ENCODE measurements at places on chromosomes 1 and 21.

GRCh38 chr1:47776667-47777131 is 220.5 kb downstream of the TRABD2B start:
- no peak for DNase-seq

DNA sequence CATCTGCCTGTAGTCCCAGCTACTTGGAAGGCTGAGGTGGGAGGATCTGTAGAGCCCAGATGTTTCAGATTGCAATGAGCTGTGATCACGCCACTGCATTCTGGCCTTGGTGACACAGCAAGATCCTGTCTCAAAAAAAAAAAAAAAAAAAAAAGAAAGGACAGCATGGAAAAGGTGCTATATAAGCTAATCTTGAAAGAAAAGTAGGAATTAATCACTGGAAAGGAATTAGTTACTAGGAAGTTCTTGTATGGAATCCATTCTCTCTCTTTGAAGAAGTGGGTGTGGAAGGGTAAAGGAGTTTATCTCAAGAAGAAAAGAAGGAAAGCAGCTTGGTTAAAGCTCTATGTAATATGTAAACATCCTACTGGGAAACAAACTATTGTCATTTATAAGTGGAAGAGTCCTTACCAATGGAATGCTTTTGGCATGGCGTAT is 339.2 kb downstream of the DPYD start:
- no peak for DNase-seq

DNA sequence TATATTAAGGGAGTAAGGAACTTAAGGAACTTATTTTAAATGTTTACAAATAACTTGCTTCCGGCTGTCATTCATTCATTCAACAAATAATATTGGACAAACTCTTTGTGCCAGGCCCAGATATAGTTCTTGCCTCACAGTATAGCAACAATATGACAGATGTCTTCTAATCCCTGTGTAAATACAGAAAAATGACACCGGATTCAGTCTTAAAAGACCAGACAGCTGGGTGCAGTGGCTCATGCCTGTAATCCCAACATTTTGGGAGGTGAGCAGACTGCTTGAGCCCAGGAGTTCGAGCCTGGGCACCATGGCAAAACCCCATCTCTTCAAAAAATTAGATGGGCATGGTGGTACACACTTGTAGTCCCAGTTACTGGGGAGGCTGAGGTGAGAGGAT is 23.7 kb downstream of the EIF2B3 start:
- DNase-seq: no peak

DNA sequence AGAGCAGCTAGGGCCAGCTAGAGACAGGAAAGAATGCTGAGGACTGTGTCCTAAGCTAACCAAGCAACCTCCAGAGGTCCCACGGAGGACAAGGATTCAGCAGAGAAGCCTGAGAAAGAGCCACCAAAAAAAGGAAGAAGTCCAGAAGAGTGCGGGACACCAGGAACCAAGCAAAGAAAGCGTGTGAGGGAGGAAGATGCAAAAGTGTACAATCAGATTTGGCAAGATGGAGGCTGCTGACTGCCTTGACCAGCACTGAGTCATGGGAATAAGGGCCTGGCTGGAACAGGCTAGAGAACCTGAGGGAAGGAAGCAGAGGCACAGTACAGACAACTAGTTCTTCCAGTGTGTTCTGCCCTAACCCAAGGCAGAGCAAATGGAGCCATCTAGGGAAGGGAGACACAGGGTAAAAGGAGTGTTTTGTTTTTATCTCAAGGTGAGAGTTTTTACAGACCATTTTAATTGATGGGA is 18.5 kb downstream of the TP53BP2 start:
- DNase-seq: no peak

DNA sequence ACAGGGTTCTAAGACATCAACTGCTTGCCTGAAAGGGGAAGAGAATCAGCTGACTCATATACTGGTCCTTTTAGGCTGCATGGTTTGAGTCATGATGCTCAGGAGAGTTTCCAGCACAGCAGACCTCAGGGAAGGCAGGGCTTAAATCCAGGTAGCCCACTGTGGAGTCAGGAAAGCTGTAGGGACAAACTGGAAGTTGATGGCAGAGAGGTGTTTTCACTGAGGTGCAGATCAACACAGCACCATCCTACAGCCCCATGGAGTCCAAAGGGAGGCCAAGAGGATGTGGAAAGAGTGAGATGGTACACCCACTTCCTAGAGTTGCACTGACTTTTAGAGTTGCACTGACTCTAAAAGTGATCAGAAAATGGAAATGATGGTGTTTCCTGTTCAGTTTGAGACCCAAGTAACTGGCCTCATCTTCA is 252.4 kb upstream of the DUSP10 start:
- DNase-seq: no peak

DNA sequence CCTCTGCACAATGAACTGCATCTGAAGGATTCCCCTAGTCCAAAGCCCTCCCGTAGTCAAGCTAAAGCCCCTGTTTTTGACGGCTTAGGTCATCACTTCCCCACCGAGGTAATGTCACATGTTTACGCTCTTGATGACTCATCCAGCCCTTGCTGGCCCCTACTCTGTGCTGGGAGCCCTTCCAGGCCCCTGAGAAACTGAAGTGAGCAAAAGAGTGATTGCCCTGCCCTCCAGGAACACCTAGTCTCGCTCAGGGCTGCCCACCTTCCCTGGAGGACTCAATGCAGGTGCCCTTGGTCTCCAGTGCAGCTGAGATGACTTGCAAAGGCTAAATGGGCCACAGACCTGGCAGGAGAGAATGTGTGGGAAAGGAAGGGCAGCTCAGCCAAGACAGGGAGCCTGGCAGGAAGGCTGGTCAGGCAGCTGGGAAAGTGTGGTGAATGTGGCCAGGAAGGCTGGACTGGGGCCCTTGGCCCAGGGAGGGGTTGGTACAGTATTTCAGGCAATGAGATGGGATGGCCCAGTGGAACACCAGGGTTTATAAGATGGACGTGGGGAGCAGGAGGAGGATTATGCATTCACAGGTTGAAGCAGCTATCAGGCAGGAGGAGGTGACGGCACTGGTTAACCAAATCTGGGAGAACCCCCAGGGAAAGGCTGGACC is 345.6 kb downstream of the NPHP4 start:
- no peak for DNase-seq

DNA sequence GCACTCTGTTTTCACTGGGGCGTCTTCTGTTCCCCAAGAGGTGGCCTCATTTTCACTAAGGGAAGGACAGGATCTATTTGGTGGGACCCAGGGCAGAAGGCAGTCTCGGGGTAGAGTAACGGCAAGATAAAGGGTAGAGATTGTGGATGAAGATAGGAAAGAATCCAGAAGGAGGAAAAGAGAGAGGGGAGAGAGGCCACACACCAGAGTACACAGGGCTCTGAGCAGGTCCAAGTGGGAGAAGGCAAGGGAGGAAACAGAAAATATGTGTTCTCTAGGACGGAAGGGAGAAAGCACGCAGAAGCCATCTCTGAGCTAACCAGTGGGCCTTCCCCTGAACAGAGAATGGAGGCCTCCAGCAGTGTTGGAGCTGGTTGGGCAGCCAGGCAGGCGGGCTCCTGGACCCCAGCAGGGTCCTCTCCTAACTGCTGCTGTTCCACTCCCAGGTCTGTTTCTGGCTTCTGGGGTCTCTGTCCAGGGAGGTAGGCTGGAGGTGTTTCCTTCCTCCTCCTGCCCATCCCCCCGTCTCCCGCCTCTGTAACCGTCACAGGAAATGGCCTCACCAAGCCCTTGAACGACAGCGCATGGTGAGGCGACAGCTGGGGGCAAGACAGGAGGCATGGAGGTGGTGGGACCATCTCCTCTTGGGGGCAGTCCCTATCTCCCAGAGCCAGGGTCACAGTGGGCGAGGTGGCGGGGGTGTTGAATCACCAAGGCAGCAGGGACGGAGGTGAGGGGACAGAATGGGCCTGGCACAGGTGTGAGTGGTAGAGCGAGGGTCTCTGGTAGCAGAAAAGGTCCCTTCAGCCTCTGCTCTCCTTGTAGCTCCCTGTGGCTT is 649 bp downstream of the PTPN7 start:
- no peak for DNase-seq

DNA sequence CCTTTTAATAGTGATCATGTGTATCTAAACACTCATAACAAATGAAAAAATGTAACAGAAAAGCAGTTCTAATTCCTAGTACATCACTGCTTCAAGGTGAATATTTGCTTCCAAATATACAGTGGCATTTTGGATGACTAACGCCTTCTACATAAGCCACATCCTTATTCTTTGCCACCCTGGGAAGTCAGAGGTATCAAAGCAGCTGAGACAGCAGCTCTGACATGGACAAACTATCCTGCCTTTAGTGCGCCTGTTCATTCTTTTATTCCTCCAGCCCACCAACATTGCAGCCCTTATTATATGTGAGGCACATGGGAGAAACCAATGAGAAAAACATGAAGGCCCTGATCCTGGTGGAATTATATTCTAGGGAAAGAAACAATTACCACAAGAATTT is 183.0 kb downstream of the APP start:
- no peak for DNase-seq

DNA sequence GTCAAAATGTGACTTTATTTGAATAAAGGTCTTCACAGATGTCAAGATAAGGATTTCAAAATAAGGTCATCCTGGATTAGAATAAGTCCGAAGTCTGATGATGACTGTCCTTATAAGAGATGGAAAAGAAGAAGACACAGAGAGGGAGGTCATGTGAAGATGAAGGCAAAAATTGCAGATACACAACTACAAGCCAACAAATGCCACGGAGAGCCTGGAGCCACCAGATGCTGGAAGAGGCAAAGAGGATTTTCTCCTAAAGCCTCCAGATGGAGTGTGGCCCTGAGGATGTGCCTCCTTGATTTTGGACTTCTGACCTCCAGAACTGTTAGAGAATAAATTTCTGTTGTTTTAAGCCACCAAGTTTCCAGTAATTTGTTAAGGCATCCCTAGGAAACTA is 31.2 kb downstream of the SLAMF1 start:
- DNase-seq: no peak

GRCh38 chr1:192378276-192378675 is 61.5 kb downstream of the RGS21 start:
- DNase-seq: no peak

- DNase-seq: no peak
Measured at GRCh38 chr1:242219905-242220304, 221.0 kb upstream of the MAP1LC3C start.

DNA sequence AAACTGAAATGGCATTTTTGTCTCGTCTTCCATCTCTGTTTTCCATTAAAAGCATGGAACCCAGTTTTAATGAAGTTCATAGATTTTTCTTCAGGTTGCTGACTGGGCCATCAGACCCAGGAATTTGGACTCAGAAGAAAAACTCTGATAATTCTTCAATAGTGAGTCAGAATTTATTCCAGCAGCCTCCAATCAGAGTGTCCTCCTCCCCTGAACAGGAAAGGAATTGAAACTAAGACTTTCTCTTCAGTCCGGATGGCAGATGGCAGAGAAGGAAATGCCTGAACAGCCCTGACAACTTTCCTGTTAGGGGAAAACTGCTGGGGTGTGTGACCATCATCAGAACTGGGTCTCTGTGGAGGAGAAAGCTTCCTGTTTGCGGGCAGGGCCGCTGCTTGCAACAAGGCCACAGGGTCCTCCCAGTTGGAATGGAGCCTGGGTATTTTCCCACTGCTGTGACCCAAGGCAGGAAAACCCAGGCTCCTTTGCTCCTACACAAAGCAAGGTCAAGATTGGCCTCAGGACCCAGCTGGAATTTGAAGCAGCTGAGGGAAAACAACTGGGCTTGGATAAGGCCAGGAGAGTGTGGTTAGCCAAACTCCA is 20.7 kb downstream of the CD34 start:
- DNase-seq: peak; percentile 71

DNA sequence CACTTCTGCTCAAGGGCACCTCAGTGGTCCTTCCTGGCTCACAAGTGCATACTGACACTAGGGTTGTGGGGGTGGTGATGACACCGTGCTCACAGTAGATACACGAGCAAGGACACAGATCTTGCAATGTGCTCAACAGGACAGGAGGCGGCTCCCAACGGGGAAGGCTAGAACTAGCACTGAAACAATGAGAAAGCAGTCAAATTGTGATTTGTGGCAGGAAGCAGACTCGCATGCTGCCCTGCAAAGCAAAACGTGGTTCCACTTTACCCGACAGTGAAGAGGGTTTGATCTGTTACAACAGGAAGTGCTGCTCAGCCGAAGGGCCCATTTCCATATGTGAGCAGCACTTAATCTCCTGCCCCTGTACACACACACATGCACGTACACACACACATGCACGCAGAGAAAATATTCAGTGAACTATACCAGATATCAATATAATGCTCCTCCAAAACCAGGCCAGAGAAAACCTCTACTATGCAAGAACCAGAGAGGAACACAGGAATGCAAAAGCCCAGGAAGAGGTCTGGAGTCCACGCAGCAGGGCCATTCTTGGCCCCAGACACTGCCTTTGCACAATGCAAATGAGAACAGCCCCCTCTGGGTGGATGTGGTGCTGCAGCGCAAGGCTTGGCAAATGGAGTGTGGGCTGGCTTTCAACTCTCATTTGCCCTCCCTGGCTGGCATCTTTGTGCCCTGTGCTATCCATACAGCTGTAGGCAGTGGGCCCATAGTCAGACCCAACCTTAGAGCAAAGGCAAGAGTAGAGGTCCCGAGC is 47.1 kb downstream of the KANK4 start:
- DNase-seq: no peak

- no peak for DNase-seq
Measured at GRCh38 chr1:23592209-23592892, 33.0 kb upstream of the ID3 start.

GRCh38 chr21:34018185-34018584 is 55.2 kb upstream of the MRPS6 start:
- DNase-seq: no peak

GRCh38 chr1:205266611-205267305 is 39.0 kb downstream of the TMCC2 start:
- DNase-seq: no peak

DNA sequence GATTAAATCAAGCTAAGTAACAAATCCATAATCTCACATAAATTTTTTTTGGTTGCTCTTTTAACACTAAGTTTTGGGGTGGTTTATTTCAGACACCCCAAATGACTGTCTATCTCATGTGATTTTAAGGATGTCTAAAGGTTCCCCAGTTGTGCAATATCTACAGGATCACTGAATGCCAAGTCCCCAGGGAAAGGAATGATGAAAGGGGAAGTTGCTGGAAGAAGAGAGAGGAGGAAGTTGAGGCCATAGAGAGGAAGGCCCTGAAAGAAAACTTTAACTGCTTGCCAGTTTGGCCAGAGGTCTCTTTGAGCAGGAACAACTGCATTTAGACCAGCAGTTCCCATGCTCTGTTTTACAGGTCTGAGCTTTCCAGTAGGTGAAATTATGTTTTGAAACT is 27.5 kb upstream of the SLC19A2 start:
- no peak for DNase-seq

GRCh38 chr1:198490224-198490623 is 50.3 kb downstream of the ATP6V1G3 start:
- DNase-seq: no peak

- DNase-seq: no peak
Measured at GRCh38 chr1:235781807-235782206, 84.9 kb downstream of the LYST start.
